Renal cortex interstitium (tissue), 15 donors: ENCODE measurements at places on chromosomes 5 and 9.

DNA sequence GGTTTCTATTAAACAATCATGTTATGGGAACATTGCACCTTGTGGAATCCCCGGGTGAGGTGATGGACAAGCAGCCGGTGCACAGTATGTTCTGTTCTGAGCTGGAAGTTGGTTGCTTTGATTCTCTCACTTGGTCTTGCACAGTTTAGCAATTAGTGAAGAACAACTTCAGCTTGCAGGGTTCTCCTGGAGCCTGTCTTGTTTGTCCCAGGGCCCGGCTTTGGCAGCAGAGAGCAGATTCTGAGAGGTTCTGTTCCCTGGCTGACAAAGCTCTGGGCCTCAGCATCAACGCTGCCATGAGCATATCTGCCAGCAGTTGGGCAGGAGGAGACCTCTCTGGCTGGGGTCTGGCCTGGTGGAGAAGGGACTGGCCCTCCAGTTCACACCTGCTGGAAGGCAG lies 16.9 kb downstream of the GADD45G start:
- DNase-seq = no peak

DNA sequence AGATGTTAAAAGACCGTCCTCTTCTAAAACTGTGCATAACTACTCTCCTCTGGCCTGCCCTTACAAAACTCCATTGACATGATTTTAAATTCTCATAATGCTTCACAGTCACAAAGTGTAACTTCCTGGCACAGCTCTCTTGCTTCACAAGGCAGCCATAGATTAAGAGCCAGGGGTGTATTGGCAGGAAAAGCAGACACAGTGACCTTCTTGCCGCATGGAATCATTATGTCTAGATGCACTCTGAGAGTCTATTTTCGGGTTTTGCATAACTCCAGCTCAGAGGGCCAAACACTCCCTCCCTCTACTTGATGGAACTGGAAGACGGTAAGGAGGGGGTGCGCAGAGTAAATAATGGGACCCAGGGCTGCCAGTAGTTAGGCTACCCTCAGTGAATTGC lies 110.1 kb downstream of the MARCHF3 start:
- DNase-seq = no peak

- DNase-seq = no peak
Observed at GRCh38 chr5:94310833-94311232, 307.6 kb downstream of the KIAA0825 start.

- no peak for DNase-seq
Observed at GRCh38 chr9:14306672-14307660, 7.0 kb downstream of the NFIB start.

- no peak for DNase-seq
Observed at GRCh38 chr5:125410537-125411070, 664.2 kb upstream of the ZNF608 start.

- peak; percentile 2 for DNase-seq
Observed at GRCh38 chr5:43769571-43770355, 166.8 kb downstream of the NNT start.

- DNase-seq = no peak
Observed at GRCh38 chr9:23341346-23341745, 484.7 kb downstream of the ELAVL2 start.

GRCh38 chr5:146339715-146340259 lies 1.1 kb downstream of the POU4F3 start:
- DNase-seq = no peak

DNA sequence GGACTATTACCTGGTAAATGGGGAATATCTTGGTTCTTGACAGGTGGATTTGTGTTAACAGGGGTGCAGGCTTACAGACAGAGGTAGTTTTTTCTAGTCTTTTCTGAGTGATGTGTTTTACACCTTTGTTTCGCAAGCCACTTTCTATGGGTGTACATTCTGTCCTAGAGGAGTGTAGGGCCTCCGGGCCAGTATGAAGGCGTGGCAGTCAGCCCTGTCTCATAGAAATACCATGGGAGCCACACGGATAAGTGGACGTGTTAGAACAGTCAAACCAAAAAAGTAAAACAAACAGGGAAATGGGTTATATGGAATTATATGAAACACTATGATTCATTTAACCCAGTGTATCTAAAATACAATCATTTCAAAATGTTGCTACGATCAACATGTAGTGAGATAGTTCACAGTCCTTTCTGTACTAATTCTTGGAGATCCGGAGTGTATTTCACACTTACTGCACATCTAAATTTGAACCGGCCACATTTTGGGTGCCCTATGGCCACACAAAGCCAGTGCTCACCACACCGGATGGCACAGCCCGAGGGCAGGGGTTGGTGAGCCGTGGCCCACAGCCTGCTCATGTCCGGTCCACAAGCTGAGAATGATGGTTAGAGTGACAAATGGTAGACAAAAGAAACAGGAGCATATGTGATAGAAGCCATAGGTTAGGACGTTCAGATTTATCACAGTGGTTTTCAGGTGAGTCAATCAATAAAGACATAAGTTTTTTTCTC lies 80.1 kb upstream of the IRX4 start:
- DNase-seq = no peak

GRCh38 chr9:93996863-93997262 lies 41.7 kb upstream of the BARX1 start:
- no peak for DNase-seq

DNA sequence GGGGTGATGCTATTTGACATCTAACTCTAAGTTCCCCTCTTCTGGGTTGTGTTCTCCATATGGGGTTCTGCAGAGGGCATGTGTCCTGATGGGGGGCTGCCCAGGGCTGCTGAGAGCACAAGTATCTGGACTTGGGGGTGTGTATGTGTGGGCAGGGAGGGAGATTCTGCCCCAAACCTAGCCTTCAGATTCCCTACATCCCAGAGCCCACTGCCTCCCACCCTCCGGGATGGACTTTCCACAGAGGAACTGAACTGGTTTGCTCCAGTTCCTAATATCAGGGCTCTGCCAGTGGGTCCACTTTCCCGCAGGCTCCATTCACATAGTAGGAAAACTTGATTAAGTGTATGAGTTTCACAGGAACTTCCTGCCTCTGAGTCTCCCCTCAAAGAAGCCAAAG lies 16.4 kb upstream of the TIFAB start:
- DNase-seq = no peak

GRCh38 chr9:127855522-127855921 lies 1.1 kb upstream of the ENG start:
- no peak for DNase-seq

- no peak for DNase-seq
Observed at GRCh38 chr5:144209361-144209760, 38.7 kb downstream of the KCTD16 start.

DNA sequence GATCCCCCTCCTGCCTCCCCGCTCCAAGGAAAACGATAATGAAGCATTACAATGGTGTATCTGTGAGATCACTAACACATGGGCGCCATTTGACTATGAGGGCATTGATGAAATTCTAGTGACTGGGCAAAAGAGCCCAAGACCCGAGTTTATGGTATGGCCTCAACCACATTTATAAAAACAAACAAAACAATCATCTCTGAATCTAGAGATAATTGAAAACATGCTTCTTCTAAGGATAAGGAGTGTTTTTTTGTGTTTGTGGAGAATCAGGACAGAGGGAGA lies 100.9 kb upstream of the SEMA6A start:
- DNase-seq = no peak

GRCh38 chr5:177084175-177084574 lies 2.5 kb upstream of the FGFR4 start:
- no peak for DNase-seq

DNA sequence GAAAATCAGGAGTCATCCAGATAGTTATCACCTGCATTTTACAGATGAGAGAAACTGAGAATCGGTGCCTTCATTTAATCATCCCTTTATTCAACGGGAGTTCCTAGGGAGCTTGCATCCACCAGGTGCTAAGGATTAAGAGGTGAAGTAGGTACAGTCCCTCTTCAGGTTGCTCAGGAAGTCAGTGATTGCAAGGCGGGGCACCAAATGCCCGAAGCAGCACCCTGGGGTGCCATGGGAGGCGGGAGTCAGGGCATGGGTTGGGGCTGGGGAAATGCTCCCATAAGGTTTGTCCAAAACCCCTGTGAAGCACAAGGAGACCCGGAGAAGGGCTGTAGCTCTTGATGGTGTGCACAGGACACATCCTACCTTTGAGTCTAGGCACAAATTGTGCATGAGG lies 98.8 kb upstream of the KLF4 start:
- DNase-seq = no peak

GRCh38 chr5:854217-854616 lies 3.4 kb upstream of the ZDHHC11 start:
- DNase-seq = no peak

DNA sequence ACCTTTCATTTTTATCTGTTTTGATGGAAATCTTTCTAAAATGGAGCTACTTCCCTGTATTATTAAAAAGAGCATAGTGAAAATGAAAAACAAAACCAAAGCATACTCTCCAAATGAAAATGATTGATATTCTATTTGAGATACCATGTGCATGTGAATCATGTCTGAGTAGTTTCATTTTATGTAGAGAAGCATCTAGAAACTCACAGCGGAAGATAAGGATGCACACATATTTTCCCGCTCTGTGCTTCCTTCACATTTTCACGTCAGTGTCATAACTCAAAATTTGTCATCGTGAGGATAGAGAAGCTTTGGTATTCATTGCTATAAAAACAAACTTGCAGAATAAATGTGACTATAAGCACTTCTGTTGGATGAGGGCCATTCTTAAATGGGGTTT lies 34.0 kb upstream of the CLINT1 start:
- DNase-seq = no peak

DNA sequence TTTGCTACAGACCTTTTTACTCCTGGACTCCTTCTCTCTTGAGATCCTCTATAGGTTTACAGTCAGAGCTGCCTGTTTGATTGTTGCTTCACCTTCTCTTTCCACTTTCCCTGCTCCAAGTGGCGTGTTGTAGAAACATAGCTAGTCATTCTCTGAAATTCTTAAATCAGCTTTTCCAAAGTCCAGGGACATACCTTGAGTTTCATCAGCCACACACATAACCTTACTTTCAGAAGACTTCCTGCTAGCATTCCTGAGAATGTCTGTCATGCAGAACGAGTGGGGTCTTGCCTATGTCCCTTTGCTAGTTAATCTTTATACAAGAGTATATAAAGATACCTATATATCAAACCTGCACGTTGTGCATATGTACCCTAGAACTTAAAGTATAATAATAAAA lies 230.3 kb upstream of the ZNF462 start:
- DNase-seq = no peak

DNA sequence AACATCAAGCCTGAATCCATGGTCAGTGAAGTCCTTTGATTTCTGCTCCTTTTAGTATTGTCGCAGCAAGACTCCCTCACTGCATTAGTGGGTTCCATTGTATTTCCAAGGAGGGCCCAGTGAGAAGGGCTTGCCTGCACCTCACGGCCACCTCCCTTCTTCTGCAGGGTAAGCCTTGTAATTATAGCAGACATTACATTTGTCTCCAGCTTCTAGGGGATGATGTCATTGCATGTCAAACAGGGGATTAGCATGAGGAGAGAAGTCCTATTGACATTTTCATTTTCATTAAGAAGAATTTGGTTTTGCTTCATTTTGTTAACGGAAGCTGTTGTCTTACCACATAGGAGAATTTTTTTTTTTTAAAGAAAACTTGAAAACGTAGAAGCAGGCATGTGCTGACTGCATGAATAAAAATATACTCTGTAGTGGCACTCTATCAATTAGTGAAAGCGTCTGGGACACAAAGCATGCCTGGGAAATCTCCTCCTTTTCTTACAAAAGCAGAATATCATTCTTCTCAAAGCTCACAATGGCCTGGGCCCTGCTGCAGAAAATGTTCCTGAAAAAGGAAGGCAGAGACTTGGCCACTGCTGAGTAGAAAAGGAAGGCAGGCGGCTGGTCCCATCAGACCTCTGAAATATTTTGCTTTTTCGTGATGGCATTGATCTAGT lies 27.1 kb downstream of the MAP1B start:
- DNase-seq = no peak

GRCh38 chr5:167479779-167480178 lies 811.7 kb upstream of the WWC1 start:
- DNase-seq = no peak

DNA sequence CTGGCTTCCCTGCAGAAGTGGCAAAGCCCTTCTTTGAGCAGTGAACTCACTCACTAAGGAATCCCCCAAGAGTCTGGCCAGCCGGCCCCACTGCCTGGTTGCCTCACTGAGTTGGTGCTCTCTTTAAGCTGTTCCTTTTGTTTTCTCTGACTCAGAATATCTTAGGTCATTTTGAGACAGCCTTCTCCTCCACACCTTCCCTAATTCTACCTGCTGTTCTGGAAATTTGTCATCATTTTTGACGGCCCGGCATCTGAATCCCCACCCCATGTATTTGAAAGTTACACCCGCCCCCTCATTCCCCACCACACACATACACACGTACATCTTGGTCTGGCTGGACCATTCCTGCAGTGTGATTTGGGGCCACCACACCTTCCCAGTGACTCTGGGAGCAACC lies 41.8 kb downstream of the FGF1 start:
- no peak for DNase-seq

GRCh38 chr5:87877023-87877422 lies 391.6 kb downstream of the TMEM161B start:
- no peak for DNase-seq

GRCh38 chr9:35994959-35995358 lies 37.0 kb upstream of the OR2S2 start:
- no peak for DNase-seq
